ENCODE measurements at places on chromosomes 6 and 20.

DNA sequence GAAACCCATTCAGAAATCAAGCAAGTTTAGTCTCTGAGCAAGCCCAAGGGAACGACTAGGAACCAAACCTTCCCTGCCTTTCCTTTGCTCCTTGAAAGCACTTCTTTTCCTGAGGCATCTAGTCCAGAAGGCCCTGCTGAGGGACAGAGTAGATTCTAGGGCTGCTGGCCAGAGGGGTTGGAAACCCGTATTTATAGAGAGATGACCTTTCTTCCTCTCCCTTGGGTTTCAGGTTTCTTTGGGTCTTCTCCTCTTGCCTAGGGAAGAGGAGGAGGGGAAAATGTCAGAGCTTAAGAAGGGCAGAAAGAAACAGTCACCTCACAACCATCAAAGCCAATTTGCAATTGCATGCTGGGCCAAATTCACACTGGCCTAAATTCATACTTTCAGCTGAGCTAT lies 5.8 kb downstream of the APOBEC2 start:
- DNase-seq: no peak

DNA sequence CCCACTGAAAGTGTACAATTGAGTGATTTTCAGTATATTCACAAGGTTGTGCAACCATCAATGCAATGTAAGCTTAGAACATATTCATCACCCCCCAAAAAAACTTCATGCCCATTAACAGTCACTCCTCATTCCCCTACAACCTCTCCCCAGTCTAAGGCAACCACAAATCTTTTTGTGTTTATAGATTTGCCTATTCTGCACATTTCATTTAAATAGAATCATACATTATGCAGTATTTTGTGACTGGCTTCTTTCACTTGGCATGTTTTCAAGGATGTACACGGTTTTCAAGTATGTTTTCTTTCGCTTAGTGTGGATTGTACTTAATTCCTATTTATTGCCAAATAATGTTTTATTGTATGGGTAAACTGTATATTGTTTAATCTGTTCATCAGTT lies 329.3 kb upstream of the RNF24 start:
- DNase-seq: no peak

- DNase-seq: peak; percentile 50
Observed at GRCh38 chr6:35496841-35497570, at the start of gene TEAD3. Gene TEAD3 (minus strand): TSS chr6:35497079.

DNA sequence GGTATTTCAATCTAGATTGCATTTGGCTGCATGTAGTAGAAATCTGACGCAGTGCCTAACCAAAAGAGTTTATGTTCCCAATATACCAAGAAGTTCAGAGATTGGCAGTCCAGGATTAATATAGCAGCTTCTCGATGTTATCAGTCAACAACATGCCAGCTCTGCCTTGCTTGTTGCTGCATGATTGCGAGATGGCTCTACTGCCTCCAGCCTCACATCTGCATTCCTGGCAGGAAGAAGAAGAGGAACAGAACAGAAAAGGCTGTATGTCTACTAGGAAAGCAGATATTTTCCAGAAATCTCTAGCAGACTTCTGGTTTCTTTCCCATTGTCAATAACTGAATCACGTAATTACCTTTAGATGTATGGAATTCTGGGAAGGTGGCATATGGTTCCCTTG lies 60.8 kb downstream of the SLC35D3 start:
- no peak for DNase-seq

- no peak for DNase-seq
Observed at GRCh38 chr6:40492187-40492586, 95.0 kb downstream of the LRFN2 start.

- DNase-seq: peak; percentile 59
Observed at GRCh38 chr6:133130863-133131262, 110.3 kb upstream of the EYA4 start.

DNA sequence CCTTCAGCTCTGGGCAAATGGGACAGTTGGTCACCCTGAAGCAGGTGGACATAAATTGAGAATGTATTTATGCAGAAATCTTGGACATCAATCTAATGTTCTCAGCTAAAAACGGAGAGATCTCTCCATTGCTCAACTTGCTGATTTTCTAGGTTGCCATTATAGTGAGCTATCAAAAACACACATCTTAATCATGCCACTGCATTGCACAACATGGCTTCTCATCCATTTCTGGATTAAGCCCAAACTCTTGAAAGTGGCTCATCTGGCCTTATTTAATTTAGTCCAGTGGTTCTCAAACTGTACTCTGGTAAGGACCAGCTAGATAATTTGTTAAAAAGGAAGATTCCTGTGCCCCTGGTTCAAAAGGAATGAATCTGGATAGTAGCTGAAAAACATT lies 324.9 kb upstream of the CITED2 start:
- no peak for DNase-seq
